Amniotic stem cell (primary cell): ENCODE measurements at places on chromosomes 6 and 20.

DNA sequence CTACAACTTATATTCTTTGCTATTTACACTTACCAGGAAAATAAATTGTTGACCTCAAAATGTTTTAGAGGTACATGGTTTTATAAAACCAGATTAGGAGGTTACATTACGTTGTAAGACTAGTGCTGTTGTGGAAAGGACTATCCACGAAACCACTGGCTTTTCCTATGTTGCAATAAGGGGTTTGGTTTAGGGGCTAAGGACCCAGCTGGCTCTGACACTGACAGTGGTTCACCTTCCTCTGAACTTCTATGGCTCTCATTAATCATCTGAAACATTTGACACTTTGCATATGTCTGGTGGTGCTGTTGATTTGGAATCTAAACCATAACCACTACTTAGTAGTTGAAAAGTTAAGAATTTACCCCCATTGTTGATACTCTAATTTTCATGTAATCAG is 186.7 kb downstream of the NKAIN2 start:
- no peak for DNase-seq

DNA sequence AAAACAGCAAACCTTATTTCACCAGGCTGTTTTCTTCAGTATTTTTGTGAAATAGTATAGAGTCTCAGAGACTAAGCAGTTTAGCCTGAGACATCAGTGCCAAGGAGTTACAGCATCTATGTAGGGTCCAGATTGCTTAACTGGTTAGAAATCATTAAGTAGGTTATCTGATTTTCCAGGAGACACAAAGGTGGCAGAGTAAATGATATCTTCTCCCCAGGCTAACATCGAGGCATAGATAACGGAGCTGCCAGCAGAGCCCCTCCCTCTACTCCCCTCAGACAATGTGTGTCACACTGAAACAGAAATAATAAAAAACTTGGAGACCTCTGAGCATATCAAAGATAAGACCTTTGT is 473.0 kb upstream of the CITED2 start:
- DNase-seq = no peak

- no peak for DNase-seq
Measured at GRCh38 chr20:23232219-23232581, 118.4 kb upstream of the NXT1 start.

- DNase-seq = no peak
Measured at GRCh38 chr6:35752330-35752729, 15.5 kb downstream of the ARMC12 start.

DNA sequence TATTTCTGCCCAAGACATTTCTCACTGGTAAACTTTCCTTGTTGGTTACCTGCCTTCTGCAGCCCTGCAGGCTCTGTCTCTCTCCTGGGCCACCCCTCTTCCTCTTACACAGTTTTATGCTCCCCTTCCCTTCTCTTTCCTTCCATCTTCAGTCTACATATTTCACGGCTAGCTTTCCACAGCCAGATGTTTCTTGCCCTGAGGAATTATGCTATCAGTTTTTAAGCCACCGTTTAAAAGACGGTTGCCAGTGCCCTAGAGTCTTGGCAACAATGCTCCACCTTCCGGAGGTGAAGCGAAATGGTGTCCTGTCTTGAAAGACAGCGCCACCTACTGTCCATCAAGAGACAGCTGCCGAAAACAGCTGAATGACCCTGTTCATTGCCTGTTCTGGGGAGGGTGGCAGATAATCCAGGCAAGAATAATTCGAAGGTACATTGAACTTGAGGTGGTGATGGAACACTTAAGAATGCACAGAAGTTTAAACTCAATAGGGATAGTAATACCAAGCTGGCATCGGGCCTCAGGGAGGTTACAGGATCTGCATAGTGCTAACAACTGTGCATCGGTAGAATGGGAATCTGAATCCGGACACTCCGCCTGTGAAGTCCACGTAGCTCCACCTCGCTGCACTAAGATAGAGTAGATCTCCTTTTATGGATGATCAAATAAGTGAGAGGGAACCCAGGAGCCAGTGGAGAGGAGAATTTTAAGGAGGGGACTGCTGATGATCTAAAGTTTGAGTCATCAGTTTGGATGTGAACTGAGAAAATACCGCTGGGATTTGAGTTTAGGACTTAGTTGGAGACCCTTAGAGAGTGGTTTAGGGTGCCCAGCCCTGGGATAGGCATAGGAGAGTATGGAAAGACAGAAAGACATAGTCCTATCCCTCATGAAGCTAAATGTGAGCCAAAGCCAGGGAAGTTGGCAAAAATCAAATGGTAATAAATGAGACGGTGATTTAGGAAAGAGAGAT is 4.8 kb upstream of the TRIM40 start:
- peak; percentile 69 for DNase-seq

DNA sequence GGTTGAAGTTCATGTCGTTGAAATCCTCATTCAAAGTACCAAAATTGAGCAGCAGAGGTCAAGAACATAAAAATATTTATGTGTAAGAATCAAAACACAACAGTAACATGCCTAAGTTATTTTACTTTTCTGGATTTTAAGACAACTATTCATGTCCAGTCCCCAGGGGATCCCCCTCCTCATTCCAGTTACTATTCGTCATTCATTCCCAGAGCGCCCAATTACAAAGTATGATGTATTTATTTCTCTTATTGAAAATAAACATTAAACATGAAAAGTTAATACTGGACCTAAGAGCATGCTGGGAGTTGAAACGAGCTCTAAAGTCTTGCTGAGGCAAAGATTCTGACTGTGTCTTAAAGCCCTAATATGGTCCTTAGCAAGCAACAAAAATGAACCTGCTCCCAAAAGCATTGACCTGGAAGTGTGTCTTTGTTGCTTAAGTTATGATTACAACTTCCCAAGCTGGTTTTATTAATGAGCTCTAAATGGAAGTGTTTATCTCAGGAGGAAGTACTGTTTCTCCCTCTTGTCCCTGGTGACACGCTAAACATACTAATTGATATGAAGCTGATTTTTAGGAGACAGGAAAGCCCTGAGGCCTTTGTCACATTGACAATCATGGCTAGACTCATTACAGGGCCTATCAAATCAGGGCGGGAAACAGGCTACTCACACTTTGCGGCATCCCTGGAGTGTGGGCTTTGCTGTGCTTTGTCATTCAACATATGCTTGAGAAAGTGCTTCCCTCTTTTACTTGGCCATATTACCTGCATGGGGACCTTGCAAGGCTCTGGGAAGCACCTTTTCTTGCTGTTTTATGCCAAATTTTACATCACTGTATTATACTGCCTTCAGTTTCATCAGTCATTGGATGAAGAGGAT is 192.2 kb upstream of the DTNBP1 start:
- DNase-seq = no peak

- no peak for DNase-seq
Measured at GRCh38 chr6:12286373-12287110, 3.6 kb upstream of the EDN1 start.

- DNase-seq = no peak
Measured at GRCh38 chr6:44665143-44665542, 277.6 kb downstream of the CDC5L start.

GRCh38 chr6:84854811-84855400 is 90.5 kb upstream of the TBX18 start:
- no peak for DNase-seq

DNA sequence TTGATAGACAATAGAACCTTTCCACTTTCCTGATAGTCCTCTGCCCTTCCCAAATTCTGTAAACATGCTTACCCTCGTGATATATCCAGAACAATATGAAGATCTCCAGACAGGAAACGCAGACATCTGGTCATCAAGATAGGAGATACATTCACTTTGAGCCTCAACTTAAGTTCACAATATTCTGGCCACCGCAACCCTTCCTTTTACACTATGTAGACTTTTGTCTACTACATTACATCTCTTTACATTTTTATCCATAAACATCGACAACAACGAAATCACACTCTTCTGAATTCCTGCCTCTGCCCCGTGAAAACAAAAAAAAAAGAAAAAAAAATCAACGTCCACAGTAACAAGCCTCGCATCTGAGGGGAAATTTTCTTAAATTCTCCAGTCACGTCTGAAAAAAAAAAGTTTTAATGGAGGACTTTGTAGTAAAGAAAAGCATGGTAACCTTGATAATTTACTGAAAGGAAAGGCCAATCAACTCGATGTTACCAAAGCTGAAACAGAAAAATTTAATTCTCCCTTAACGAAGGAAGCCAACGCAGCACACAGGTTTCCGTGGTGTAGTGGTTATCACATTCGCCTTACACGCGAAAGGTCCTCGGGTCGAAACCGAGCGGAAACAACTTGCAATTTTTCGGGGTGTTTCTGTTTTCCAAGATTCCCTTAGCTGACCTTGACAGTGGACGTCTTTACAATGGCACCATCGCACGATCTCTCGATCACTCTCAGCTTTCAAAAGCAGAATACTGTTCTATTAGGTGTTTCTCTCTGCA is 21.8 kb downstream of the POM121L2 start:
- DNase-seq = no peak

DNA sequence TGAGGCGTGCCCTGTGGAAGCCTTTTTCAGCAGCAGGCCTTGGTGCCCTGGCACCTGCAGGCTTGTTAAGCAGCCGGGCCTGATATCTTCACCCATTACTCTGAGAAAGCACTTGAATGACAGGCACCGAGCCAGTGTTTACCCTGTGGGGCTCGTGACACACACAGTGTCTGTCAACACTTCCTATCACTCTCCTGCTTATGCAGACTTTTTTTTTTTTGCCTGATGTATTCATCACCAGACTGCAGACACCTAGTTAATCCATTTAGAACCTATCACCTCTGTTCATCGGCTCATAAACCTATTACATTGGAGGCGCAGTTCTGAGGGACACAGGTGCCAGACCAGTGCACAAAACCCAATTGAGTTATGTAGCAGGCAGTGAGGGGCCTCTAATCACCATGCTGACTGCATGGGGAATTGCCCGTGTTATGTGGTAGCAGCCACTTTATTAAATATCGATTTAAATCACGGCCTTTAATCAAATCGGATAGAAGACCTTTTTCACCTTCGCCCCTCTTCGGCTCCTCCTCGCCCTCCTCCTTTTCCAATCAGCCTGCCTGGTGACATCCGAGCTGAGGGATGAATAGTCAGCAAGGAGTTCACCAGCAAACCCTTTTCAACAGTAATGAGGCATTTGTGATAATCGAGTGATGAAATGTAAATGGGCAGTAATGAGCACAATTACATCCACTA is 962.9 kb upstream of the SLC35B3 start:
- no peak for DNase-seq

GRCh38 chr20:54711071-54711470 is 235.7 kb downstream of the DOK5 start:
- no peak for DNase-seq

- DNase-seq = no peak
Measured at GRCh38 chr6:2179241-2179640, 66.2 kb downstream of the GMDS start.

DNA sequence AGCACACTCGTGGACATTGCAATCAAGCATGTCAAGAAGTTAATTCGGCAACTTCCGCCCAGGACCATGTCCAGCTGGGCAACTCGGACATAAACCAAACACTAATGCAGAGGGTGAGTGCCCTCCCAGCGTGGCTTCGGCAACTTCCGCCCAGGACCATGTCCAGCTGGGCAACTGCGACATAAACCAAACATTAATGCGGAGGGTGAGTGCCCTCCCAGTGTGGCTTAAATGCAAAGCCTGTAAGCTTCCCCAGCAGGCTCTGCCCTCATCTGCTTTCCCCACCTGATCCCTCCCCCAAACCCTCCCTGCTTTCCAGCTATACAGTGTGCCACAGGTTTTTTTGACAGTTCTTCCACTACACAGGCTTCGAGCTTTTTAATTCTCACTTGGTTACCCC is 143.4 kb downstream of the PXDC1 start:
- DNase-seq = no peak

DNA sequence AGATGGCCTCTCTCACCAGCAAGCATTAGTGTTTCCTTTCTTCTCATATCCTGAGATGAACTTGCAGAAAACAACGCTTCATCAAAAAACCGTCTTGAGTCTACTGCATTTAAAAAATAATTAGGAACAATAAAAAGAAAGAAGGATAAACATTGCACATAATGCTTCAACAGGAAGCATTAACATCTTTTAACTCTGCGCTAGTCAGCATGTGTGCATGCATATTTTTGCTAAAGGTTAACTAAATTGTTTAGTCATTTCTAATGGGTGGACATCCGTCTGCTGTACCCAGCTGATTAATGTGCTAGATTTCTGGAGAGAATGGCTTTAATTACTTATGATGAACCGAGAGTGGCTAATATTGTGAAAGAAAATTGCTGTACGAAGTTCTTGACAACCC is 349.3 kb downstream of the SOX4 start:
- DNase-seq = no peak

DNA sequence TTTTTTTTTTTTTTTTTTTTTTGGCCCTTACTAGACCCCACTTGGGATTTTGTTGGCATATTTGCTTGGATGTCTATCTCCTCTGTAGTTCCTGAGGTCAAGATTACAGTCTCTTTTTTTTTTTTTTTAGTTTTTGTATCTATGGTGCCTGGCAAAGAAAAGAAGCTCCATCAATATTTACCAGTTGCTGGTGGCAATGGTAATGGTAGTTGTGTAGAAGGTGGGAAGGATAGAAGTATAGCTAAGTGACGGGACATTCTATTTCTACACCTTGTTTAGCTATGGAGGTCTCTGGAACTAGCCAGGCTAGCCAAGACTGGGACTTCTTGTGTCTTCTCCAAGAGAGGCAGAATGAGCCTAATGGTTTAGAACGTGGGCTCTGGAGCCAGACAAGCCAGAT is 42.2 kb upstream of the TNFAIP3 start:
- no peak for DNase-seq

GRCh38 chr20:19749618-19750071 is 8.4 kb upstream of the RIN2 start:
- no peak for DNase-seq

DNA sequence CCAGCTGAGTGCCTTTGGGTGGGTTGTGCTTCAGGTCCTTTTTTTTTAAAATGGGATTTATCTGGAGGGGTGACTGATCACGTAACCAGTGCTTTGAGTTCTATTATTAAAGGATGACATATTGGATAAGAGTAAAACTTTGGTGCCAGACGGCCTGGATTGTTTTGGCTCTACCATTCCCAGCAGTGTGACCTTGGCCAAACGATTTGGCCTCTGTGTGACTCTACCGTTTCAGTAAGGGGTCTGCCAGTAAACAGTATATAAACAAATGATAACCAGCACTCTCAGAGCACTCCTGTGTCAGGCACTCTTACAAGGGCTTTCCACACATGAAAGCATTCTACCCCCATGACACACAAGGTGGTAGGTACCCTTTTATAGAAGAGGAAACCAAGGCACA is 8.7 kb downstream of the SCRT2 start:
- no peak for DNase-seq

- no peak for DNase-seq
Measured at GRCh38 chr6:169862892-169863525, 111.6 kb downstream of the ERMARD start.
